Smooth muscle cell of trachea (primary cell): ENCODE measurements at places on chromosomes 2 and 18. TPM values are rescaled to one million over a fixed set of nuclear protein-coding genes. Genes with fewer than 3 reads are reported as not detected.

The ITPRIPL1 gene
- total RNA-seq, result 2.9 and 5.8 TPM in 2 replicates

The NT5C1B gene
- total RNA-seq, result not detected in 2 replicates

The TTC39C gene
- total RNA-seq, result 33.3 and 38.9 TPM in 2 replicates

The REG3A gene
- total RNA-seq, result not detected in 2 replicates

The SLC5A7 gene
- total RNA-seq, result not detected in 2 replicates

The CIAO1 gene
- 92.1 and 93.5 TPM in 2 replicates for total RNA-seq

The HSBP1L1 gene
- 4.0 and 5.8 TPM in 2 replicates for total RNA-seq

The NAB1 gene
- total RNA-seq, result 33.7 and 48.8 TPM in 2 replicates

The LYG2 gene
- not detected in 2 replicates for total RNA-seq

The PSME4 gene
- 28.6 and 52.7 TPM in 2 replicates for total RNA-seq

The LRRC30 gene
- total RNA-seq, result not detected in 2 replicates

The ALPG gene
- total RNA-seq, result not detected in 2 replicates

The LRP2 gene
- total RNA-seq, result under 0.01 TPM in 1 of 2 replicates, not detected in the other

The TMEM178A gene
- 1.0 and 1.3 TPM in 2 replicates for total RNA-seq

The MOGAT1 gene
- total RNA-seq, result not detected in 2 replicates

The QPCT gene
- 7.0 and 19.7 TPM in 2 replicates for total RNA-seq

The UGT1A4 gene
- total RNA-seq, result not detected in 2 replicates

The MARS2 gene
- total RNA-seq, result 1.3 and 4.0 TPM in 2 replicates

The ST8SIA3 gene
- not detected in 2 replicates for total RNA-seq

The CNTNAP5 gene
- not detected in 2 replicates for total RNA-seq

The PTH2R gene
- not detected in 2 replicates for total RNA-seq

The REG1B gene
- total RNA-seq, result not detected in 2 replicates

The SERPINB10 gene
- not detected in 2 replicates for total RNA-seq

The CD302 gene
- total RNA-seq, result 9.8 and 10.0 TPM in 2 replicates

The ASB18 gene
- total RNA-seq, result not detected in 2 replicates

The MOCOS gene
- total RNA-seq, result 5.5 and 13.7 TPM in 2 replicates

The KIAA2012 gene
- total RNA-seq, result 0.17 TPM in 1 of 2 replicates, not detected in the other

The CTIF gene
- 15.9 and 33.1 TPM in 2 replicates for total RNA-seq

The COL6A3 gene
- 2,183 and 3,095 TPM in 2 replicates for total RNA-seq

The EGR4 gene
- total RNA-seq, result 0.83 TPM in 1 of 2 replicates, not detected in the other

The RAB12 gene
- total RNA-seq, result 60.7 and 62.1 TPM in 2 replicates

The COL4A4 gene
- 0.50 and 0.87 TPM in 2 replicates for total RNA-seq

The RAX gene
- total RNA-seq, result not detected in 2 replicates

The SERPINB4 gene
- not detected in 2 replicates for total RNA-seq

The FZD7 gene
- total RNA-seq, result 17.0 and 82.4 TPM in 2 replicates

The PLGLB1 gene
- 1.5 and 2.0 TPM in 2 replicates for total RNA-seq

The ANKRD12 gene
- total RNA-seq, result 32.4 and 50.8 TPM in 2 replicates

The PER2 gene
- total RNA-seq, result 2.8 and 5.4 TPM in 2 replicates

The DNER gene
- total RNA-seq, result 0.44 and 0.83 TPM in 2 replicates

The C2orf72 gene
- 0.17 TPM in 1 of 2 replicates, not detected in the other for total RNA-seq

The DYNAP gene
- total RNA-seq, result not detected in 2 replicates

The SLC16A14 gene
- 2.0 and 2.6 TPM in 2 replicates for total RNA-seq

The MAT2A gene
- total RNA-seq, result 200 and 279 TPM in 2 replicates

The RFTN2 gene
- 3.6 and 4.0 TPM in 2 replicates for total RNA-seq

The THAP4 gene
- 34.6 and 54.3 TPM in 2 replicates for total RNA-seq

The IDH1 gene
- total RNA-seq, result 236 and 313 TPM in 2 replicates

The MAL gene
- total RNA-seq, result 0.17 TPM in 1 of 2 replicates, not detected in the other

The ADNP2 gene
- total RNA-seq, result 16.9 and 22.4 TPM in 2 replicates

The GULP1 gene
- total RNA-seq, result 56.6 and 66.8 TPM in 2 replicates

The RASGRP3 gene
- 1.3 and 1.5 TPM in 2 replicates for total RNA-seq

The TEKT4 gene
- not detected in 2 replicates for total RNA-seq

The DIS3L2 gene
- 14.7 and 28.1 TPM in 2 replicates for total RNA-seq

The UGT1A3 gene
- total RNA-seq, result not detected in 2 replicates

The SERPINB2 gene
- 2.6 and 6.5 TPM in 2 replicates for total RNA-seq

The ADD2 gene
- 0.29 TPM in 1 of 2 replicates, not detected in the other for total RNA-seq
